ENCODE measurements at places on chromosomes 16 and 17.
A peak's percentile ranks its signal among the peaks of the same experiment; 100 is the strongest.

GRCh38 chr16:84879569-84880487, 60.0 kb downstream of the CRISPLD2 start:
- DNase-seq = no peak

- DNase-seq = no peak
These were observed 31.2 kb downstream of the LYRM9 start for GRCh38 chr17:27862004-27862403.

DNA sequence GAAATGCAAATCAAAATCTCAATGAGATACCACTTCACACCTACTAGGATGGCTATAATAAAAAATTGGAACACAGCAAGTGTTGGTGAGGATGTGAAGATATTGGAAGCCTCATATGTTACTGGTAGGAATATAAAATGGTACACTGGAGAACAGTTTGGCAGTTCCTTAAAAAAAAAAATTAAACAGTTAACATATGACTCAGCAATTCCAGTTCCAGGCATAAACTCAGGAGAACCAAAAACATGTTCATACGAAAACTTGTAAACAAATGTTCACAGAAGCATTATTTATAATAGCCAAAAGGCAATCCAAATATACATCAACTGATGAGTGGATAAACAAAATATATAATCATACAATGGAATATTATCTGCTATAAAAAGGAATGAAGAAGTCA, 28.2 kb downstream of the ZNF652 start:
- DNase-seq = no peak

- no peak for DNase-seq
These were observed 4.4 kb upstream of the BCL6B start for GRCh38 chr17:7018331-7018964.

- DNase-seq = no peak
These were observed 238.1 kb downstream of the NTN1 start for GRCh38 chr17:9259419-9259818.

- peak; percentile 65 for DNase-seq
These were observed 456.2 kb upstream of the DYNLRB2 start for GRCh38 chr16:80084614-80085013.

- no peak for DNase-seq
These were observed 636 bp downstream of the WWOX start for GRCh38 chr16:78100112-78100467.

GRCh38 chr17:50502301-50502990, 5.8 kb upstream of the MYCBPAP start:
- no peak for DNase-seq

DNA sequence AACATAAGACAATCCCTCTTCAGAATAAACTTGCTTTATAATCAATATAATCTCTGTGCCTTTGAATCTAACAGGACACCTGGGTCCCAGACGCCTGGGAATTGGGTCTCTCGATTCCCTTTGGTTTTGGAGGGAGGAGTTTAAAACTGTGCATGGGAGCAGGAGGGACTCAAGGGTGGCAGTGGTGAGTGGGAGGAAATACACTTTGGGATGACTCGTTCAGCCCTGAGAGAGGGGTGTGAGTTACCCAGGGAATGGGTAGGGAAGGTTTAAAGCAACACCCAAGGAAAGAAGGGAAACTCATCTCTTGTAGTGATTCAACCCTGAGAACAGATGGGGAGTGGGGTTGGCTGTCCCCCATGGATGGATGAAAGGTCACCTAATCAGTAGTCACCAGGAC, 1.6 kb downstream of the RANGRF start:
- DNase-seq = no peak

- no peak for DNase-seq
These were observed 372.3 kb upstream of the MON1B start for GRCh38 chr16:76818606-76819181.

- DNase-seq = peak; percentile 54
These were observed 57.3 kb downstream of the RAP1GAP2 start for GRCh38 chr17:2853283-2854142.

DNA sequence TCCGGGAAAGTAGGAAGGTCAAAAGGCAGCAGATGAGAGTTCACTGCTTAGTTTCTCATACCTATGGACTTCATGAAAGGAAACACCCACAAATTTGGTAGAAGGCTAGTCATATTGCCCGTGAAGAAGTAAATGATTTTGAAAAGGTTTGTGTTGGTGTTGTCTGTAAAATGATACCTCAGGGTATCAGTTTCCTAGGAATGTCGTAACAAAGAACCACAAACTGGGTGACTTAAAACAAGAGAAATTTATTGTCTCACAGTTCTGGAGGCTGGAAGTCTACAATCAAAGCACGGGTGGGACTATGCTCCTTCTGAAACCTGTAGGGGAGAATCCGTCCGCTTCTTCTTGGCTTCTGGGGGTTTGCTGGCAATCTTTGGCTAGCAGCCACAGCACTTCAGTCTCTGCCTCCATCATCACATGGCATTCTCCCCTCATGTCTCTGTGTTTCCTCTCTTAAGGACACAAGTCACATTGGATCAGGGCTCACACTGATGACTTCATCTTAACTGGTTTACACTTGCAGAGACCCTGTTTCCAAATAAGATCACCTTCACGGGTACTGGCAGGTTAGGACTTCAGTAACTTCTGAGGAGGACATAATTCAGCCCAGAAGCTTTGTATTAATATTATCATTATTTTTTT, 2.0 kb upstream of the NAE1 start:
- DNase-seq = peak; percentile 5

DNA sequence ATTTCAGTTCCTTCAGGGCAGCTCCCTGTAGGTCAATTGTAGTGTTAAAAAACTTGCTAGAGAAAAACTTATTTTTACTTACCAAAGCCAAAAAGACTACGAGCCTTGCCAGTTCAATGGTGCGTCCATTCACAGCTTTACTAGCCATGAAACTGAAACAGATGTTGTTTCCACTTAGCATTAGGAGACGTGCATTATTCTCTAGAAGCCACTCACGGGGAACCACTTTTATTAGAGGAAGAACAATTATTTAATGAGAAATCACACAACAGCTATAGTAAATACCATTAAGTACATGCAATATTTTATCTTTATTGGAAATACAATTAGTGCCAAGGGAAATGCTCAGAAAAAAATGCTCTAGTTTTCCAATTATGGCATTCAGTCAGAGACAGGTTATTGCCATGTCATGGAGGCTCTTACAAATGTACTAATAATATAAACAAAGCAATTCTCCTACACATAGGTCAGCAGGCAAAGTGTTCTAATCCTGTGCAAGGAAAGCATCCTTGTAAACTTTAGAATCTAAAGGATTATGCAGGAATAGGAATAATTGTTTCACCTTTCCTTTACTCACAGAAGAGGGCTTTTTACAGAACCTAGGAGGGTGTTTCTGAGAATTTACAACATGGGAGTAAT, 17.4 kb downstream of the LASP1NB start:
- DNase-seq = no peak
